ENCODE measurements at places on chromosomes 5 and 9.

DNA sequence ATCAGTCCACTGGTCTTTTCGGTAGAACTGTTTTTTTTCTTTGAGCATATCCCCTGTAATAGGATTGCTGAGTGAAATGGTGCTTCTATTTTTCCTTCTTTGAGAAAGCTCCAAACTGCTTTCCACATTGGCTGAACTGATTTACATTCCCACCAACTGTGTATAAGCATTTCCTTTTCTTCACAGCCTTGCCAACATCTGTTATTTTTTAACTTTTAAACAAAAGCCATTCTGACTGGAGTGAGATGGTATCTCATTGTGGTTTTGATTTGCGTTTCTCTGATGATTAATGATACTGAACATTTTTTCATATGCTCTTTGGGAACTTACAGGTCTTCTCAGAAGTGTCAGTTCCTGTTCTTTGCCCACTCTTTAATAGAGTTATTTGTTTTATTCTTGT lies 764.7 kb downstream of the MTRR start:
- DNase-seq = no peak

DNA sequence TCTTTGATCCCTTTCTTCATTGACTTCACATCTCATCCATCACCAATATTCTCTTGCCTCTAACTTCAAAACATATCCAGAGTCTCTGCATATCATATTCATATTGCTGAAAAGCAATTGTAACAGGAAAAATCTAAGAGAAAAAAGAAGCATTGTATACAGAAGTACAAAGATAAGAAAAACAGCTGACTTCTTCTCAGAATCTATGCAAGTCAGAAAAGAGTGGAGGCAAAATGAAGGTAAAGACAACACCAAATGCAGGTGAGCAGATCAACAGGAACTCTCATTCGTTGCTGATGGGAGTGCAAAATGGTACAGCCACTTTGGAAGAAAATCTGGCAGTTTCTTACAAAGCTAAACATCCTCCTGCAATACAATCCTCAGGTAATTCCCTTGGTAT lies 155.6 kb downstream of the PHF2 start:
- DNase-seq = no peak

- DNase-seq = no peak
These were observed 459.0 kb downstream of the TLE4 start for GRCh38 chr9:80030801-80031200.

GRCh38 chr9:122042056-122042455 lies 51.1 kb downstream of the TTLL11 start:
- DNase-seq = no peak

DNA sequence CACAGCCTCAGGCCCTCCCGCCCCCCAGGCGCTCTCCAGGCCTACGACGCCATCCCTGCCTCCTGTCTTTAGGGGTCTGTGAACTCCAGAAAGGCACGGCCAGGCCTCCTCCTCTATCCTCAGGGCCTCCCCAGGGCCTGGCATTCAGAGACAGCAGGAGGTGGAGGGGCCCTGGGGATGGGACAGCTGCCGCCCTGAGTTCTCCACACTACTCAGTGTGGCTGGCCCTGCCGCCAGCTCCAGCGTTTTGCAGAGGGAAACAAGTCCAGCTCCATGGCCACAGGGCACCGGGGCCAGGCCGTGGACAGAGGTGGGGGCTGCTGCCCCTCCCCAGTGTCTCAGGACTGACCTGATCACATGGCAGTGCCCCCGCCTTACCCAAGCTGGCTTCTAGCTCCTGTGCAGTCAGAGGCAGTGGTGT lies 16.4 kb downstream of the SH3GLB2 start:
- no peak for DNase-seq

DNA sequence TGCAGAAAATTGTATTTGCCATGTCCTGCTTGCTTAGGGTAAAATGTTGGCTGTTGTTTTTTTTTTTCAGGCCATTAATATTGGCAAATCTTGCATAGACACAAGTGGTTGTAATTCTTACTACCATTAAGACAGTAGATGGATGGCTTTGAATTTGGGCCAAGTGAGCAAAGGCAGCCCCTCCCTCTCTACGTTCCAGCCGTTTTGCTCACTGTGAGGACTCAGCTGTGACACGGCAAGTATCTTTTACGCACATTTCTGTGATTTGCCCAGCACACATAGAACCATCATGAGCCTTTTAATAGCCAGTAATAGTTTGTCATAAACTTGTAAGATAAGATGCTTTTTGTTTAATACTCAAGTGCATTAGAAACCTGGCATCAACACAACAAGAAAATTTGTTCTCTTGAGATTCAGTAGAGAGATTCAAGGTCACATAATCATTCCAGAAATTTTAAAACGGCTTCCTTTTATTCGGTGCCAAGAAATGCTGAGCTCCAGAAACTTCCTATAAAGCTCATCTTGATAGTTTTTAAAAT lies 205.2 kb upstream of the ADCY2 start:
- no peak for DNase-seq

DNA sequence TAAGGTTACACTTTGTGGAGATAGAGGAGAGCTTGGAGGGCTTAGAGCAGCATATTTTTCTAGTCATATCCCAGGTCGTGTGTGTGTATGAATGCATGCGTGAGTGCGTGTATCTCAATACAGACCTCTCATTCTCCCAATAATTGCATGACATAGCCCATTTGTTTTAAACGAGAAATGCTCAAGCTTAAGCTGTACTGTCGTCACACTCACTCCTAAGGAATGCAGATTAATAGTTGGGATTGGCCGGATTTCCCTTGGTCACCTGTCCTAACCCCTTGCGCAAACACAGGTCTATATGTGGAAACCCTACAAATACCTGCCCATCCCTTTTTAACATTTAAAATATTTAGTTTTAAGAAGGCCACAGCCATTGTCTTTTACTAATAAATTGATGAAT lies 165.8 kb downstream of the SEMA5A start:
- no peak for DNase-seq

DNA sequence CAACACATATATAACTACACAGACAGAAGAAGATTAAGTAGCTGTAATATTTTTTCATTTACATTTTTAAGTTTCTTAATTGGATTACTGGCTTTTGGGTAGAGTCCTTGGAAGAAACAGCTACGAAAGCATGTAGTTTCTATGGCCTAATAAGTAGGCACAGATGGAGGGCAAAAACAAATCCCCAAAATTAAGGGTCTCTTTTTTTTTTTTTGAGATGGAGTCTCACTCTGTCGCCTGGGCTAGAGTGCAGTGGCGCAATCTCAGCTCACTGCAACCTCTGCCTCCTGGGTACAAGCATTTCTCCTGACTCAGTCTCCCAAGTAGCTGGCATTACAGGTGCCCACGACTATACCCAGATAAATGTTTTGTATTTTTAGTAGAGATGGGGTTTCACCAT lies 27.1 kb upstream of the MTMR12 start:
- DNase-seq = no peak

- no peak for DNase-seq
These were observed 219.2 kb downstream of the MAPKAP1 start for GRCh38 chr9:125487842-125488241.

GRCh38 chr5:107570181-107570580 lies 100.6 kb downstream of the EFNA5 start:
- DNase-seq = no peak

DNA sequence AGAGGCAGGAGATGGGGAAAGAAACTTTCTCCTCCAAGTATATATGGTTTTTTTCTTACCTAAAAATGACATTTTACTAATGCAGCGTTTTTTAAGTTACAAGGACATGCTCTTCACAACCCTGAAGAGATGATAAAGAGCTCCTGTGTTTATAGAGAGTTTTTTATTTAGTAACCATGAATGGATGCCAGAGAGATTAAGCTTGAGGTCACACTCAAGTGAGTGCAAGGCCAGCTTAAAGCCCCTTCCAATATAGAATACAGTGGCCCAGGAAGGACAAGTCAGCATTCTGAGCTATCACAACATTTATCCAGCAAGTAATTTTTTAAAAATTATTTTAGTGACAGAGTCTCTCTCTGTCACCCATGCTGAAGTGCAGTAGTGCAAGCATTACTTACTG lies 6.7 kb upstream of the HAVCR2 start:
- no peak for DNase-seq

GRCh38 chr9:101220341-101220740 lies 164.5 kb downstream of the BAAT start:
- DNase-seq = no peak

- DNase-seq = no peak
These were observed 2.3 kb downstream of the LCN2 start for GRCh38 chr9:128151309-128152132.

- DNase-seq = no peak
These were observed 65.0 kb downstream of the PKD2L2 start for GRCh38 chr5:137954131-137954879.

DNA sequence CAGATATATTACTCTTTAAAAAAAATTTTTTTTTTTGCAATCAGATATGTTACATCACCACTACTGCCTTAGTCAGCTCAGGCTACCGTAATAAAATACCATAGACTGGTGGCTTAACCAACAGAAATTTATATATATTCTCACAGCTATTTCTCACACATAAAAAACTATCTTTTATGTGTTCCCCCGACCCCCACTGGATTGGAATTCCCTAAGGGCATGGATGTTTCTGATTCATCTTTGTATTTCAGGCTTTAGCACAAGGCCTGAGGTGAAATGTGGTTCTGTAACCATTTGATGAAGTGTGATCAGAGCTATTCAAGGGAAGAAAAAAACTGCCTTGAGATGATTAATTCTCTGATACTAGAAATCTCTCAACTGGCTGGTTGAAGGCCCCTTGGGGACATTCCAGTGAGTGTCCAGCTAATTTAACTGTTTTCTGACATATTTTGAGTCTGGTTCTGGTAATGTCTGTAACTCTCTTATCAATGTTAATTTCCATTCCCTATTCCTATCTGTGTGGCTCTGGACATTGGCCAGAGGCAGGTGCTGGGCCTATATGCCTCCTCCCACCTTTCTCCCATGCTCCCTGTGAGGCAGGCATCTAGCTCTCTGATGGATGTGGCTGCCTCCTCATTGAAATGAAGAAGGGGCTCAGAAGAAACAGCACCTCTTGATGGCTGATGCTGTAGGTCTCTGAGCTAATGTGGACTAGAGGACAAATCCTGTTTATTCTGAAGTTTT lies 2.5 kb downstream of the CD14 start:
- DNase-seq = no peak

GRCh38 chr9:134895567-134895907 lies 14.9 kb downstream of the FCN2 start:
- DNase-seq = no peak

GRCh38 chr5:119059740-119060255 lies 11.1 kb upstream of the DMXL1 start:
- DNase-seq = no peak

GRCh38 chr9:37325778-37326177 lies 96.7 kb upstream of the GRHPR start:
- DNase-seq = no peak

GRCh38 chr5:56620903-56621677 lies 194.3 kb upstream of the MAP3K1 start:
- no peak for DNase-seq

DNA sequence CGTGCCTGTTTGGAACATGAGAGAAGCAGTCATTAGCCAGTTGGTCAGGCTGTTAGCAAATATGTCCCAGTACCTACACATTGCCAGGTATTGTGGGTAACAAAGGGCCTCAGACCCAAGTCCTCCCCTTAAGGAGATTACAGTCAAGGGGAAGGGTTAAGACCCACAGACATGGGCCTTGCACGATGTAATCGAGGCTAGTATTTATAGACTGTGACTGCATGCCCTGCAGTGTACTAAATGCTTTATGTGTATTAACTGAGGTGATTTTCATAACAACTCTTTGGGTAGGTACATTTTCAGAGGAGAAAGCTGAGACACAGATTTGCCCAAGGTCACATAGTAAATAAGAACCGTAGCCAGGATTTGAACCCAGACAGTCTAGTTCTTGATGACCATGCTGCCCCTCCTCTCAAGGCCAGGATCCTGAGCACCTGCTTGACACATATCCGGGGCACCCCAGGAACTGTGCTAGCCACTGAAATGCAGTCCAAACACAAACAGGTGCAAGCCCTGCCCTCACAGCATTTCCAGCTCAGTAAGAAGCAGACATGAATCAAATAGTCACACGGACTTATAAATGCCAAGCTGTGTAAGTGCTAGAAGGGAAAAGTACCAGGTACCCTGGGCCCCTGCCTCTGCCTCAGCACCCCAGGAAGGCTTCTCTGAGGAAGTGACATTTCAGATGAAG lies 32.0 kb upstream of the GRPEL2 start:
- DNase-seq = no peak

GRCh38 chr5:63094730-63095129 lies 516.1 kb downstream of the LRRC70 start:
- DNase-seq = no peak

DNA sequence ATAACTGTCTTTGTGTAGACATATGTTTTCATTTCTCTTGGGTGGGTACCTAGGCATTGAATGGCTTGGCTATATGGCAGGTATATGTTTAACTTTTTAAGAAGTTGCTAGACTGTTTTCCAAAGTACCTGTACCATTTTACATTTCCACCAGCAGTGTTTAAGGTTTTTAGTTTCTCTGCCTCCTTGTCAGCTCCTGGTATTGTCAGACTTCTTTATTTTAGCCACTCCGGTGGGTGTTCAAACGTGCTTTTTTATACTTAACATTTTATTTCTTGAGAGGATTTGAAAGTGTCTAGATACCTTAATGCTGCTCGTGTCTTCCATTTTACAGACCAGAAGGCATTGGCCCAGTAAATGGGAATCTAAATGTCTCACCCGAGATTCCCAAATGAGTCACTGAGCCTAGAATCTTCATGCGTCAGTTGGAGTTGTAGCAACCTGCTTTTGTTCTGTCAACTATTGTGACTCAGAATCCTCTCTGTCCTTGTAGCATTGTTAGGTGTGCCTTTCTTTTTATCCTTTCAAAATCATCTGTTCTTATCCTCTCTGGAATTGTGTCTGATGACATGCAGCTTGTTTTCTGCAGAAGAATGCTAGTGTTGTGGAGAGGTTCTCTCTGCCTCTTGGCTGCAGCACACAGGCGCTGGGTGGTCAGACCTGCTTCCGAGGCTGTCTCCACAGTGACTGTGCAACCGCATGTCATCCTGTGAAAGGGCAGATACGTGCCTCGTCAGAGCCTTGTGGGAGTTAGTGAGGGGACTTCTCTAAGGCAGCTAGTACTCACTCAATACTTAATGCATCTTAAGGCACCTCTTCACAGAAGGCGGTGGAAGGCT lies 291.8 kb downstream of the AOPEP start:
- DNase-seq = no peak

GRCh38 chr5:170846416-170846815 lies 15.4 kb upstream of the RANBP17 start:
- no peak for DNase-seq

- DNase-seq = no peak
These were observed 1.7 kb upstream of the HTR1A start for GRCh38 chr5:63963926-63964325.

DNA sequence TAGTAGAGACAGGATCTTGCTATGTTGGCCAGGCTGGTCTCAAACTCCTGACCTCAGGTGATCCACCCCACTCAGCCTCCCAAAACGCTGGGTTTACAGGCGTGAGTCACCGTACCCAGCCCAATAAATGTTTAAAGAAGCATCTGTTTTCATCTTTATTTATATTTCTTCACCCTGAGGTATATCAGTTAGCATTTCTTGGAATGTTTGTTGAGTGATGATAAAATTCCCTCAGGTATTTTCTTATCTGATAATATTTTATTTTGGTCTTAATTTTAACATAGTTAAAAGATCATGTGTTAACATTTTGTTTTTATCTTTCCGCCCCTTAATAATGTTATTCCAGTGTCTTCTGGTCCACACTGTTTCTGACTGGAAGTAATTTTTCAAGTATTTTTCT lies 839.6 kb upstream of the CDH10 start:
- no peak for DNase-seq

- no peak for DNase-seq
These were observed 42.4 kb upstream of the KCNMB1 start for GRCh38 chr5:170431571-170431970.

- DNase-seq = no peak
These were observed 104.4 kb downstream of the FRMD3 start for GRCh38 chr9:83433846-83434245.
